ENCODE measurements at places on chromosomes 5 and 9.

- DNase-seq: no peak
Measured at GRCh38 chr9:68625559-68625958, 79.5 kb upstream of the PIP5K1B start.

DNA sequence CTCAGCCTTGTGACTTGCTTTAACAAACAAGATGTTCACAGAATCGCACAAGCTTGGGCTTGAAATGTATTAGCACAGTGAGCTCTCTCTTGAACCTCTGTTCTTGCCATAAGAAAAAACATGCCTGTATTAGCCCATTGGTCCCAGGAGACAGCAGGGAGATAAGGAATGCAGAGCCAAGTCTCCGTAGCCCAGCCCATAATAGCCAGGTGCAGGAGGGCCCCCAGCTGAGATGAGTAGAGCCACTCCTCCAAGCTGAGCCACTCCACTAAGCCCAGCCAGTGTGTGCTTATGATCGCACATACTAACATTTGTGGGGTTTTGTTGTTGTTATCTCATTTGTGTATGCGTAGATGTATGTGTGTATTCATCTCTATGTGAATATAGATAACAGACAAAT is 21.6 kb upstream of the SVEP1 start:
- no peak for DNase-seq

DNA sequence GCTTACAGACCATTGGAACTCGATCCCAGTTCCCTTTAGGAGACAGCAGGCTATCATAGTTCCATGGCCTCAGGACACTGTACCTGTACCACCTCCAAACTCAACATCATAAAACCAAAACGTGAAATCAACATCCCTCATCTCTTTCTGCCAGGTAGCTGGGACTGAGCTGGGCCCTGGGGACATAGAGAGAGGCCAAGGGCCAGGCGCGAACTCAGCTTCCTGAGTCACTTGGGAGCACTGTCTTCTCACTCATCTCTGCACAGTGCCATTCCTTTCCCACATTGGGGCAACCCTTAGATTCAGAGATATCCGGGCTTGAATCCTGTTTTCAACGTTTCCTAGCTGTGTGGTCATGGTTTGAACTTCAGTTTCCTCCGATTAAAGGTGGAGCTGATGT is 12.2 kb downstream of the DAB2IP start:
- DNase-seq: no peak

GRCh38 chr5:66515209-66515608 is 81.0 kb upstream of the MAST4 start:
- DNase-seq: no peak

GRCh38 chr9:17003576-17004240 is 131.1 kb upstream of the CNTLN start:
- no peak for DNase-seq

DNA sequence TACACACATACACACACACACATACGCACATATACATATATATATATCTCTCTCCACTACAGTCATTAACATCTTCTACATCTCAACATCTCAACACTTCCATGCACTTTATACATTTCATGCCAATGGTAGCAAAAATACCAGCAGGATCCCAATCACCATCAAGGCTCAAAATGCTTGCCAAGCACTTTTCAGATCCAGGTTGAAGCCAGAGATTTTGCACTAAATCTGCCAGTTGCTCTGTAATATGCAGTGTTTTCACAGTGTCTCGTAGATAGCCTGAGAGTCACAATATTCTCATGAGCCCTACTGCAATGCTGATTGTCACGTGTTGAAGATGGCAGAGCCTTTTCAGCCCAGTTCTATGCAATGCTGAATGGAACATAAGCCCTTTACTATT is 1140.9 kb upstream of the C9orf72 start:
- DNase-seq: no peak

DNA sequence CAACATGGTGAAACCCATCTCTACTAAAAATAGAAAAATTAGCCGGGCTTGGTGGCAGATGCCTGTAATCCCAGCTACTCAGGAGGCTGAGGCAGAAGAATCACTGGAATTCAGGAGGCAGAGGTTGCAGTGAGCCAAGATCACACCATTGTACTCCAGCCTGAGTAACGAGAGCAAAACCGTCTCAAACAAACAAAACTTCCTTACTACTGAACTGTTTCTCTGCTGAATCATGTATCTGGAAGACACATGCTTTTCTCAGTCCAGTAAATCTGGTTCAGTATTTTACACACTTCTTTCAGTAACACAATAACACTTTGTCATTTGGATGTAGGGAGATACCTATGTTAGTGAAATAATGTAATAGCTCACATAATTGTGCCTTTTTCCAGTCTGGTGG is 7.9 kb downstream of the TRMT10B start:
- peak; percentile 62 for DNase-seq

DNA sequence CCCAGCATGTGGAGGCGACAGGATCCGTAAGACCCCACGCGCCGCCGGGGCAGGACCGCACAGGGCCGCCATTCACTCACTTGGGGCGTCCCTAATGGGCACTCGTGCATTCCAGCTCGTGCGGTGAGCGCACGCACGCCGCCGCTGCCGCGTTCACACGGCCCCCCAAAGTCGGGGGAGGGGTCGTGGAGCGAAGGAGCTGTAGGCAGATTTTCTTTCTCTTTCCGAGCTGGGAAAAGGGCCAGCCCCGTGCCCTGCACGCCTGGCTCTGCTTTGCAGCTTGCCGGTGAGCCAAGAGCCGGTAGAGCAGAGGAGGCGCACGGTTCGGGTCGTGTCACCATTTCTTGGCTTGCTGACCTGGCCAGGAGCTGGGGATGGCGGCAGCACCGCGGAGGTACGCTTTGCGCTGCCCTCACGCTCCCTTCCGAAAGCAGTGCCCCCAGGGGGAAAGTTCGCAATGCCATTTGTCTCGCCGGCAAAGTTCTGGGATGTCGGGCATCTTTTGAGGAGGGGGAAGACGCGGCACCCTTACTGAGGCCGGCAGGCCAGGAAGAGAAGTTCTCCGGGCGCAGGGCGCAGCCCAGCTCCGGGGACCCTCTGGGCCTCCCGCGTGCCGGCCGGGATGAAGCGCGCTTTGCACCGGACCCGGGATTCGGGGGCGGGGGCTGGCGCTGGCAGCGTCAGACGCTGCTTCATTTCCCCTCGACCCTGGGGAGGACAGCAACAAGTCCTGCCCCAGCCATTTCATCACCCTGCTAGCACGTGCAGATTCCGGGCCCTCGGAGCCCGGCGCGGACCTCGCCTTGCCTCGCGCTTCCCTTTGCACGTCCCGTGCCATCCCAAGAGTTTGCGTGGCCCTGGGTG is 898 bp downstream of the STC2 start:
- DNase-seq: no peak

GRCh38 chr5:14102666-14103065 is 40.5 kb upstream of the TRIO start:
- DNase-seq: no peak

- DNase-seq: no peak
Measured at GRCh38 chr9:126317513-126317912, 9.1 kb upstream of the MVB12B start.

DNA sequence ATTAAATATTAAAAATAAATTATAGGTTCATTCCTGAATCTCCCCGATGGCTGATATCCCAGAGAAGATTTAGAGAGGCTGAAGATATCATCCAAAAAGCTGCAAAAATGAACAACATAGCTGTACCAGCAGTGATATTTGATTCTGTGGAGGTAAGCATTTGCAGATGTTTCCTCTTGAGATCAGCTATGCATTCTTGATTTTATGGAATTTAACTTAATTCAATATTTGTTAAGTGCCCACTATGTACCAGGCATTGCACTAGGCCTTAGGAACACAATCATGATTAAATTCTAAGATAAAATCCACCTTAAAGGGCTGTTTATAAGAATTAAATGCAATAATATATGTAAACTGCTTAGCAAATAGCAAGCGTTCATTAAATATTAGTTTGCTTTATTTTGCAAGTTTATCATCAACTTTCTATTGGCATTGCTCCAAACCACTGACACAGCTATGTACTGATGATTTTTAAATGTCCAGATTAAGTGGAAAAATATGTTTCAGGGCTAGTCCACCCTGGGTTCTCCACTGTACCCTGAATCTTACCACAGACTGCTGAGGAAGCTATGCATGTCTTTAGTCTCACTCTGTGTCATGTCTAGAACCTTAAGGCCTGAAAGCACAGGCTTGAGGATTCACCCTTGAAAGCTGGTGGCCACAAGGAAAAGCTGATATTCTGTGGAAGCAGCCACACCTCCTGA is 33.2 kb downstream of the SLC22A4 start:
- peak; percentile 14 for DNase-seq

- DNase-seq: no peak
Measured at GRCh38 chr5:149730620-149731331, 666 bp downstream of the PPARGC1B start.

DNA sequence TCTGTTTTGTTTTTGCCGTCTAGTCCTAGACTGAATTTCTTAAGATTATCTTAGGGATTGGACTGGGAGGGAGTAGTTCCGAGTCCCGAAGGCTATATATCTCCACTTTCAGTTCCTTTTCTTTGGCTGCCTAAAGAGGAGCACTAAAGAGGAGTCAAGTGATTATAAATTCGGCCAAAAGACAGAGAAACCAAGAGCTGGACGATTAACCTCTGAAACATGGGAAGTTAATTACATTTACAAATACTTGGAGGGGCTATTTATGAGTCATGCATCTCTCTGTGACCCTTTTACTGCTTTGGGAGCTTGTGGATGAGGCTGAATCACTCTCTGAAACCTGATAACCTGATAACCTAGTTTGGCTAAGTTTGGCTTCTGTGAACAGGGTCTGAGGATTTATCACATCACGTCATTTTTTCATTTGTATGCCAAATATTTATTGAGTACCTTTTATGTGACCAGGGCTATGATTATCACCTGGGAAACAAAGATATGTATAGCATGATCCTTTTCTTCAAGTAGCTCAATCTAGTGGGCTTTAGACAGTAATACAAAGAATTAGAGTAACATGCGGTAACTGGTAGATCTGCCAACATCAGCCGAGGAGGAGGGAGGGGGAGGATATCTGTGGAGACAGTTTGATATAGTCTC is 180.9 kb downstream of the CD180 start:
- peak; percentile 56 for DNase-seq

DNA sequence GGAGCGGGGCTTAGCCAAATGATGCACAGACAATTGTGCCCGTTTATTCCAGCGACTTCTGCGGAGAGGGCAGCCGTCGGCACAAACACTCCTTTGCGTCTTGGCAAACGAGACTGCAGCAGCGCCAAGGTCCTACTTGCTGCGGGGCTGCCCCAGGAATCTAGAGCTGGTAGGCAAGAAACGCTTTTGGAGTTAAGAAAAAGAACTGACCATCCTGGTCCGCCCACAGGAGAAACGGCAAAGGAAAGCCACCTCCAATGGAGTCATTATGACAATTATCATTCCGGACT is 2.3 kb downstream of the RXFP3 start:
- DNase-seq: no peak

DNA sequence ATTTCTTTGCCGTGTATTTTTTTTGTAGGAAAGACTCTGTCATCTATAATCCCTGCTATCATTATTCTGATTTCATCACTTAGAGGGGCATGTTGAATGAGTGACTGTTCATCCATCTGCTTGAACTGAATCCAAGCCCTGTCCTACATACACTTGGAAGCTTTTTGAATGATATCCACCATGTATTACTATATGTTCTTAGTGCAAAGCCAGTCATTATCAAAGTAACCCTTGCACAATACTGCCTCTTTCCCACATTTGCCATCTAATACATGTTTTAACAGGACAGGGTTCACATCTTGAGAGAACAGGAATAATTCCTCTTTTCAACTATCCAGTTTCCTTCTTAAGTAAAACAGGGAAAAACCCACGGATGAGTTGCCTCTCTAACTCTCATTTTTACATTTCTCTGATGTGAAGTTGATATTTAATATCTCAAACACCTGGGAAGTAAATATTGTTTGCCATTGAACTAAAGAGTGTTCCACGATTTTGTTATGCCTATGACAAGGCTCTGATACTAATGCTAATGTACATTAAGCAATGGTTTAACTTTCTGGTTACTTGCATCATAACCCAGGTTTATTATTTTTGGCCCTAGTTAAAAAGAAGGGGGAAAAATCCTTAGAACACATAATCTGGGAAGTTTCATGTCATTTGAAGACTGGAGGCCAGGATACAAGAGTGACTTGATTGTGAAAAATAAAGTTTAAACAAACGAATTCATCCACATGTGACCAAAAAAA is 103.7 kb upstream of the TARS1 start:
- DNase-seq: no peak

- no peak for DNase-seq
Measured at GRCh38 chr9:90813523-90813922, 11.9 kb downstream of the SYK start.

DNA sequence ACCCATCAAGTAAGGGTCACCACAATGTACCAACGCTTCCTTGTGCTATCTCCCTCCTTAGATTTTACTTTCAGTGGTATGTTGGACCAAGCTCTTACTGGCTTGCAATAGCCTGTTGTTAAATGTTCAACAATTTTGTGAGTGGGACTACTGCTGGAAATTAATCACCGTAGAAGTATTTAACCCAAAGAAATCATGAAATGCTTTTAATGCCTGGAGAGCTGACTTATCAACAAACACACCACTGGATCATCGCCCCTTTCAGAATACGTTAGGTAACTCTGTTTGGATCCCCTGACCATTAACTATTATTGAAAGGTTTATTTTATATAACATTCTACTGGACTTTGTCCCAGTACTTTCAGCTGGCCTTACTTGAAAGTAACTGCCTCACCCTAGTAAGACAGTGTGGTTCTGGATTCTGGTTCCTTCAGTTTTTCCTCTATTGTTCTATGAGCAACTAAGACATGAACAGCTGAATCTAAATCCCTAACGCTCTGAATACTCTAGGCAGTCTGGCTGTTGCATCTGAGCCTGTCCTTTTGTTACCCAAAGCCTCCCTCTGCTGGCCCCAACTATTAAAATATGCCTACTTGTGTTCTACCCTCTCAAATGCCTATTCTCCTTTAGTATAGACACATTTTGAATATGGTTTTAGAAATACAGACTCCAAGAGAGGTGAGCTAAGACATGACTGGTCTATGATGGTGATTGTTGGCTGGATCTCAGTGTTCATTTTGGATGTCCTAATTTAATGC is 1203.4 kb upstream of the DMAC1 start:
- DNase-seq: peak; percentile 8

GRCh38 chr5:76514292-76514691 is 108.9 kb downstream of the F2RL2 start:
- no peak for DNase-seq

DNA sequence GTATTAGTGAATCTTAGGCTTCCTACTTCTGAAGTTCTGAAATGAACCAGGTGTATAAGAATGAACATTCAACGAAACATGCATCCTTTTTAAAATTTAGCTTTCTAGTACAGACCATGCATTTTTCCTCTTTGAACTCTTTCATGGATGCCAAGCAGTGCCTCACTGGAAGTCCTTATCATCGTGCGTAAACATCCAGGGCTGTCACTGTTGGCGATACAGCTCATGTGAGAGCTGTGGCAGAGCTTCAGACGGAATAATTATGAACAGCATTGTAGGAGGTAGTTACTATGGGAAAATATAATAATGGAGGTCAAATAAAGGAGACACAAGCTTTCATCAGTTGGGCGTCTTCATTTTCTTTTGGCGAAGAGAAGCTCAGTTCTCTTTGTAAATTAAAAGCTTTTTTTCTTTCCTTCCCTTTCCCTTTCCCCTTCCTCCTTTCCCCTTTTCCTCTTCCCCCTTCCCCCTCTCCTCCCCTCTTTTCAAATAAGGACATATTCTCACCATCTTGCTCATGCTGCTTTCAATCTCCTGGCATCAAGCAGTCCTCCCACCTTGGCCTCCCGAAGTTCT is 167.3 kb downstream of the KDM4C start:
- no peak for DNase-seq

- DNase-seq: no peak
Measured at GRCh38 chr5:150675069-150675468, 14.0 kb downstream of the MYOZ3 start.

- no peak for DNase-seq
Measured at GRCh38 chr5:2014058-2014610, 131.4 kb upstream of the IRX4 start.

GRCh38 chr5:158275511-158275910 is 416.6 kb upstream of the CLINT1 start:
- no peak for DNase-seq

All from non-pigmented ciliary epithelial cell (primary cell).